ENCODE measurements at places on chromosomes 5 and 9.

GRCh38 chr5:159269723-159270122, 6.6 kb downstream of the UBLCP1 start:
- no peak for DNase-seq

- peak; percentile 45 for DNase-seq
Measured at GRCh38 chr9:92206488-92206887, 87.0 kb downstream of the IARS1 start.

DNA sequence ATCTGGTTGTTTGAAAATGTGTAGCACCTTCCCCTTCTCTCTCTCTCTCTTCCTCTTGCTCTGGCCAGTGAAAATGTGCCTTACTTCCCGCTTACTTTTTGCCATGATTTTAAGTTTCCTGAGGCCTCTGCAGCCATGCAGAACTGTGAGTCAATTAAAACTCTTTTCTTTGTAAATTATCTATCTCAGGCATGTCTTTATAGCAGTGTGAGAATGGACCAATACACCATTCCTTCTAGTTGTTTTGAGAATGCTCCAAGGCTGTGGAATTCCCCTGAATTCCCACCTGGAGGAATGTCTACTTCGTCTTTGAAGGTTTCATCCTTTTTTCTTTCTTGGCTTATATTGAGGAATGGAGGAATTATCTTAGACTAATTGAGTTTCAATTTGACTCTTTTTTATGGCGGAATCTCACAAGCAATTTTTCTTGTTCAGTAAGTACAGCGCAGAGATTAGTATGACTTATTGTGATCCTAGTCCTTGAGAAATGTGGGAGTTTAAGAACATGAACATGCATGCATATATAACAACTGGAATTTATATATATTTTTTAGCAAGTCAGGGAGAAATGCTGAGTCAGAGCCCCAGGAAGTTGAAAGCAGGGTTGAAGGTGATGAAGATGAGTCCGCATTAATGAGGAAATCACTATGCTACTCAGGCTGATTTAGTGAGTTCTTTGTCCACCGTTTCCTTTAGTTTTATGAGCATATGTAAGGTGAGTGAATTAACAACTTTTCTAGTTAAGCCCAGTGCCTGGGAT, 488.1 kb upstream of the ADAMTS16 start:
- DNase-seq: no peak

DNA sequence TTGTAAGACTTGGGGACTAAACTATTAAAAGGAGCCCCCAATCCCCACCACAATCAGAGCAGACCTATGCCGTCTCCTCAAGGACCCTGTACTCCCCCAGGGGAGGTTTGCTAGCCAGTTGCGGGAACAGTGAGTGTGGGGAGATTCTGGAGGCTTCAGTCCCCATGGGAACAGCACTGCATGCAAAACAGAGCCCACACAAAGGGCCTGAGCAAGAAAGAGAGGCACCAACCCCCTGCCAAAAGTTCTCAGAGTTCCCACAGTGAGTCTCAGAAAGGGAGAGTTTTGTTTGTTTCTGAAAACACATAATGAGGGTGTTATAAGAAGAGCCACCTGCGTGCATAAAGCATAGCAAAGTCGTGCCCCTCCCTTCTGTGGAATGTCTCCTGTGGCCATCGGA, 56.6 kb downstream of the CFAP90 start:
- no peak for DNase-seq

DNA sequence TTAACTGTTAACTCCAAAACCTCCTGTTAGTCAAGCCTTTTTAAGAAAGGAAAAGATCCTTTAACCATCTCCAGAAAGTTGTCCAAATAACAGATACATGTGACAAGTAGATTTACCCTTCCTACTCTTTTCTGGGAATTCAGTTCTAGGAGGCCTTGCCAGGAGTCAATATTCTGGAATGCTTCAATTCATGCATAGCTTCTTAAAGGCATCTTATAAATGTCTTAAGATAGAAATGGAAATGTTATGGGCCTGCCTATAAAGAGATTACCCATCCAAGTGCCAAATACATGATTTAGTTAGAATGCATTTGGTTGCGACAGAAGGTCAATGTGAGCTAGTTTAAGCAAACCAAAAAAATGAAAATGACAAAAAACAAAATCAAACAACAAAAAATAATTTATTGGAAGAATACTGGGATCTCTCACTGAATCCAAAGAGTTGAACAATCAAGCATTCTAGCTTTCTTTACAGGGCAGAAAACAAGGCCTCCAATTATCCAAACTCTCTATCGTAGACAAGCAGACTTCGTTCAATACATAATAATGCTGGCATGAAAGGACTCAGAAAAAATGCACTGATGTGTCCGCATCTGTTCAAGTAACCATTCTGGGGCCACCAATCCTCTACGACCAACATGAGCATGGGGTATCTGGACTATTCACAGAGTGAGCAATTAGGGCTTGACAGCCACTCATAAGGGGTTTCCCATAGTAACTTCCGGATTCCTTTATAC, 188.6 kb downstream of the CTNND2 start:
- no peak for DNase-seq

- DNase-seq: no peak
Measured at GRCh38 chr5:124742983-124743601, 3.3 kb downstream of the ZNF608 start.

DNA sequence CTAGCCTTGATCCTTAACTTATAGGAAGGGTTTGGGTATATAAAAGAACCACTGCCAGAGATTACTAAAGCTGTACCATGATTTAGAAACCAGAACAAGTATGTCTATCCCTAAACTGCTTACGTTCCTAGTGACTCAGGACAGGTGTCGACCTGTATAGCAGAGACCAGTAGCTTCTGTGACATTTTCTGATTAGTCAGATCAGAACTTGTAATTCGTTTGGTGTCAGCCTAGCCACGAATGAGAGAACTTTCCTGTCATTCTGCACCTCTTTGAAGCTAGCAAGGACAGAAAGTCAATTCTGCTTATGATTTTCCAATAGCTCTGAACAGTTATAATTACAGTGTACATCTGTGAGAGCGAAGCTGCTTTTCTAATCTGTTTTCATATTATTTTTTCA, 39.5 kb downstream of the PRKACG start:
- DNase-seq: peak; percentile 12

- peak; percentile 16 for DNase-seq
Measured at GRCh38 chr5:93990504-93991070, 249.2 kb upstream of the POU5F2 start.

- no peak for DNase-seq
Measured at GRCh38 chr9:94611638-94612068, 18.0 kb upstream of the FBP2 start.

DNA sequence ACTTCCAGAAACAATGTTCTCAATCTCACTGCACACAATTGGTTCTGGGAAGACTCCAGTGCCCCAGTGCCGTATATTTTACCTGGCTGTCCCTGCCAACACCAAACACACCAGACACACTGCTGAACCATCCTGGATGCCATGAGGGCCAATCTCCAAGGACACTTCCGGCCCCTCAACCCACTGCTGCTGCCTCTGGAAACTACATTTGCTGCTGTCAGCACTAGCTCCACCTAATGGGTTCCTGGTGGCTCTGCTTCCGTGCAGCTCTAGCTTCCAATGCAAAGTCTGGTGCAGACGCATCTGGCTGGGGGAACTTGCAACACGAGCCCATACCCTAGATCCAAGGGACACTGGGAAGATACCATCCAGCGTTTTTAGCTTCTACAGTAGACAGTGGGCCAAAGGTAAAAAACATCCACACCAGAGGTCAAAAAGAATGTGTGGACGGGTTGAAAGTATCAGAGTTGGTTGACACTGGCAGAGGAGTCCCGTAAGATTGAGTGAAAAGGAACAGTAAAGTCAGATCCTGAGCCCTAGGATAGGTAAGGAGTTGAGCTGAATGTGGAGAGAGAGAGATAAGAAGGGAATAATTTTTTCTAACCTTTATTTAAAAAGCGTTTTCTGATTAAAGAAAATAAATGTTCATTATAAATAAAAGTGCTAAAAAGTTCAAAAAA, 99.7 kb upstream of the KIF2A start:
- no peak for DNase-seq

DNA sequence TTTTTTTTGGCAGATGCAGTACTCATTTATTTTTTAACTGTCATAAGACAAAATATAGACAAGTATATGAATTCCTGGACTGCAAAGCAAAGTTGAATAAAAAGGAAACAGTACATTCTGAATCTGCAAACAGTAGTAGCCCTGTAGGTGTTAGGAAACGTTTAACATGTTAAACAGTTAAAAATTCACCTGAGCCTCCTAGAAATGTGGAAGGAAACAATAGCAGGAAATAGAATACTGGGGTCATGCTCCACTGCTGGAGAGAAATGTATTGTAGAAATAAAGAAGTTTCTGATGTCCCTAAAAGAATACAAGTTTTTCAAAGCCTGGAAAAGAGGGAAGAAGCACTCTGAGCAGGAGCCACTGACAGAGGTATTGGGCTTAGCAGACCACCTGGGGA, 866.0 kb downstream of the PTPRD start:
- DNase-seq: no peak

DNA sequence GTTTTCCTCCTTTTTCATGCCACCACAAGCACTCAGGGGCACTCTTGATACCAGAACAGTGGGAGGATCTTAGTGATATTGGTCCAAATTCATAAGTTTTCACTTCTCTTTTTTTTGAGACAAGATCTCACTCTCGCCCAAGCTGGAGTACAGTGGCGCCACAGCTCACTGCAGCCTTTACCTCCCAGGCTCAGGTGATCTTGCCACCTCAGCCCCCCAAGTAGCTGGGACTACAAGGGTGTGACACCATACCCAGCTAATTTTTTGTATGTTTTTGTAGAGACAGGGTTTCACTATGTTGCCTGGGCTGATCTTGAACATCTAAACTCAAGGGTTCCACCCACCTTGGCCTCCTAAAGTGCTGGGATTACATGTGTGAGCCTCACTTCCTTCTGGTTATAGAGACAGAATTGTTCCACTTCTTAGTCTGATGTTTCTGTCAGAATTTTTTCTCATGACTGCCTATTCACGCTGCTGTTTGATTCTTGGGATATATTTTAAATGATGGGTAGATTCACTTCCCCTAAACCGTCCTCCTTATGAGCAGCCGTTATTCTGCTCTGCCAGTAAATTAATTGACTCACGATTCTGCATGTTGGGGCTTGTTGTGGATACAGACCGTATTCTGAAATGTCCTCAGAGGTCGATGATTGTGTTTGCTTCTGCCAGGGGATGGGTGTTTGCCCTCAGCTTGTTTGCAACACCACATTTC, 30.8 kb downstream of the MTAP start:
- DNase-seq: peak; percentile 74

DNA sequence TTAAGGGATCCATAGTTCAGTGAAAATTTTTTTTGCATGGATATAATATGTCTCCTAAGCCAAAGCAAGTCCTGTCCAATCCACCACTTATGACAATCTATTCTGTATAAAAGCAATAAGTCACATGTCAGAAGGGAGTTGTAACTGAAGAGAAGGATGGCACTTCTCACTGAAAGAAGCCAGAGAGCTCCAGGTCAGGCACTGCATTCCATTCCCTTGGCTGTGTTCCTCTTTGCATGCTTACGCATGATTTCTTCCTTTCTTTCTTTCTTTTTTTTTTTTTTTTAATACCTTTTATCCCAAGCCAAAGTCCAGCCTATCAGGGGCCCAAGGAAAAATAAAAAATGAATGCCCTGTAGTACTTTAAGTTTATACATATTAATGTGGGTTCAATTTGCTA, 39.8 kb downstream of the MAMDC2 start:
- no peak for DNase-seq

DNA sequence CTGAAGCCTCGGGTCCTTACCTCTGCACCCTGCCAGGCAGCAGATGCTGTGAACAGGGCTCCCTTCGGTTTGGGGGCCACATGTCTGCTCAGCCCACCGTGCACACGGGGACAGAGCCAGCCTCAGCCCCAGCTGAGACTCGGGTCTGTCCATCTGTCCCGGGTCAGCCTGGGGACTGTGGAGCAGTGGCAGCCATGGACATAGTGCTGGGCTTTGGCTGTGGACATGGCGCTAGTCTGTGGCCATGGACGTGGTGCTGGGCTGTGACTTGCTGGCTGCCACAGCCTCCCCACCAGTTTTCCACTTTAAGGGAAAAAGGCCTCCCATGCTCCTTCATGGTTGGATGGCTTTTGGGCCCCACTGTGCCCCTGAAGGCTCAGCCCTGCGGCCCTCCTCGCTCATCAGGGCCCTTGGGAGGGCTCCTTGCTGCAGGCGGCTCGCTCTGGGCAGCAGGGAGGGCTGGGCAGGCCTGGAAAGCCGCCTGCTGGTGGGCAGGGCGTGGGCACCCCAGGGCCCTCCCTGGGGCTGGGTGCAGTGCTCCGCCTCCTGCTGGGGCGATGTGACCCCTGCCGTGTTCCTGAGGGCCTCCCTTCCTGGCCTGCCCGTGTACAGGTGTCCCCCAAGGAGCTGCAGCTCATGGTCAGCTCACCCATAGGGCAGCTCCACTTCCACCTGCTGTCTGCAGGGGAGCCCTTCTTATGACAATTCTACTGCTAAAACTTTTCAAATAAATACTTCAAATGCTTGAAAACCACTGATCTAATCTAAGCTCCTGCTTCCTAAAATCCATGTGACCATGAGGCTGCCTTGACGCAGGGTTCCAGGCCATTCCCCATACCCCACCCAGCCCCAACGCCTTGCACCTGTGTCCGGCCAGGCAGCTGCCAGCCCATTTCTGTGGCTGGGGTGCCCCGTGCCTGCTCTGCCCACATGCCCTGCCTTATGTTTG, 112.1 kb upstream of the LMX1B start:
- no peak for DNase-seq

DNA sequence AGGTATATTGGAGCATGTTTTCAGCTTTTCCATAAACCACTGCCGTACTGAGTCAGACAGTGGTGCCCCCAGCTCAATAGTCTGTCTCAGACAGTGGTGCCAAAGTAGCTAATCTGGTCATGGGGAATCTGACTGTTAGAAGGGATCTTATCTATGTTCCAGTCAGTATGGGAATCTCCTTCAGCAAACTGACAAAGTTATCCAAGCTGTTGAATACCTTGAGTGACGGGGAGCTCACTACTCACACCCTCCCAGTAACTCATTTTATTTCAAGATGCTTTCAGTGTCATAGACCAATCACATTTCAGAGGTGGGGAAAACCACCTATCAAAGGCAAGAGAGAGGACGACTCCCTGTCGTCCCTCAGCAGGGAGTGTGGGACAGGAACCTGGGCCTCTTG, 18.7 kb downstream of the ANKS6 start:
- no peak for DNase-seq

- no peak for DNase-seq
Measured at GRCh38 chr5:76194340-76194739, 111.2 kb downstream of the SV2C start.

DNA sequence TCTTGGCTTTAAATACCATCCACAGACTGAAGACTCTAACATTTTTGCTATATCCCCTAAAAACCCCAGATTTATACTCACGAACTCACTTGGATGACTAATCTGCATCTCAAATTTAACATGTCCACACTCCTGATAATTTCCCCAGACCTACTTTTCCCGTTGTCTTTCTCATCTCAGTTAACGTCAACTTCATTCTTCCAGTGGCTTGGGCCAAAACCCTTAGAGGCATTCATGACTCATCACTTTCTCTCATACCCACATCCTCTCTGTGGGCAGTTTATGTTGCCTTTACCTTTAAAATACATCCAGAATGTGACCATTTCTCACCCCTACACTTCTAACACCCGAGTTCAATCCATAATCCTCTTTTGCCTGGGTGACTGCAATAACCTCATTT, 96.7 kb downstream of the EDIL3 start:
- DNase-seq: peak; percentile 19

All from inflammatory macrophage treated with lipopolysaccharide for 1 hour (primary cell).